ENCODE measurements at places on chromosomes 4 and X.

GRCh38 chr4:185341841-185342240 is 53.9 kb downstream of the LRP2BP start:
- no peak for DNase-seq

DNA sequence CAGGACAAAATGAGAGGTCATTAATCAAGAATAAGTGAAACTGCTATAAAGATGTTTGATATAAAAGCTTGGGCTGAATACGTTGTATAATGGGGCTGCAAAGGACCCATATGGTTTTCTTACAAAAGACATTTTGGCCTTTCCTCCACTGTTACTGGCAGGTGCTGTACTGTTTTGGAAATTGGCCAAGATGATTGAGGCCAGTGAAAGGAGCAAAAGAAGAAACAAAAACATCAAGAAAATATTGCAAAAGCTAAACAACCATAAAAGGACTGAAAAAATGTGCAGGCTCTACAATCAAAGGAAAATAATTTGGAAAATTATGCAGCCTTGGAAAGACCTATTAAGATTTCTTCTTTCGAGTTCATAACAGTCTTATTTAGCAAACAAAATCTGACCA is 222.2 kb upstream of the PPP1R2C start:
- no peak for DNase-seq

- DNase-seq, result no peak
These were observed 60.4 kb downstream of the ZFYVE28 start for GRCh38 chr4:2357821-2358745.

DNA sequence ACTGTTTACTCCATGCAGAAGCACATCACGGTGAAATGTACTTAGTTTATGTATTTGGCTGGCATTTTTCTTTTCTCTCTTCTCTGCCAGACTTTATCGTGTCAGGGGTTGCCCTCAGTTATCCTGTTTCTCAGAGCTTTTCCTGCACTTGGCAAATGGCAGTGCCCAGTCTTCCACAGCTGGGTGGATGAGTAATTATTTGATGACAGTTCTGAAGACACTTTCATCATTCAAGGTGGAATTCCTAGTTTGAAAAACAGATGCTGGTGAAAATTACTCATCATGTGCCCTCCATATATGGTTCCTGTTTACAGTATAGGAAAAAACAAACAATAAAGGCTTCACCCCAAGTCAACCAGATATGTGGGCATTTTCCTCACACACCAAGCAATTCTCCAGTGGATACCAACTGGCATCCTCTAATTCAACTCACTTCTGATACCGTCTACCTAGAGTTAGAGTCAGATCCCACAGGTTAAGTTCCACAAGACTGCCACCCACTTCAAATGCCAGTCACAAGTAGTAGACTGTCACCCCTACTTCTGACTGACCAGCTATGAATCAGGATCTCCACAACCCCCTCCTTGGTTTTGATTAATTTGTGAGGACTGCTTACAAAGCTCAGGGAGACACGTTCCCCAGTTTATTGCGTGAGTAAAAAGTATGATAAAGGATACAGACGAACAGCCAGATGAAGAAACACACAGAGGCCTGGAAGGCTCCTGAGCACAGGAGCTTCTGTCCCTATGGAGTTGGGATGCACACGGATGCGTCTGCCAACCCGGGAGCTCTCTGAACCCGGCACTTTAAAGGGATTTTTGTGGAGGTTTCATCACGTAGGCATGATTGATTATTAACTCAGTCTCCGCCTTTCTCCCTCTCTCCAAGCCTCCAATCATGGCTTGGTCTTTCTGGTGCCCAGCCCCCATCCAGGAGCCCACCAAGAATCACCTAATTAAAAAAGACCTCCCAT is 72.9 kb downstream of the CLDN34 start:
- no peak for DNase-seq

DNA sequence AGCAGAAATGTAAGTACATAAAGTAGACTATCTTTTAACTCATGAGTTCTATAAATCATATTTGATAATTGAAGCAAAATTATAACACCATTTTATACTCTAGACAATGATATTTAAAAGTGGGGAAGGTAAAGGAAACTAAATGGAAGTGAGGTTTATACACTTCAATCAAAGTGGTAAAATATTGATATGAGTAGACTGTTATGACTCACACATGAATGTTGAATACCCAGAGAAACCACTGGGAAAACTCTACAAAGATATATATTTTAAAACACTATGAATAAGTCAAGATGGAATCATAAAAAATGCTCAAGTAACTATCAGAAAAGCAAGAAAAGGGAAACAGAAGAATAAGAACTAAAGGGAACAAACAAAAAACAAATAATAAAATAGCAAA is 8.4 kb downstream of the VSIG1 start:
- no peak for DNase-seq

GRCh38 chr4:72446353-72447055 is 122.5 kb downstream of the ADAMTS3 start:
- no peak for DNase-seq

DNA sequence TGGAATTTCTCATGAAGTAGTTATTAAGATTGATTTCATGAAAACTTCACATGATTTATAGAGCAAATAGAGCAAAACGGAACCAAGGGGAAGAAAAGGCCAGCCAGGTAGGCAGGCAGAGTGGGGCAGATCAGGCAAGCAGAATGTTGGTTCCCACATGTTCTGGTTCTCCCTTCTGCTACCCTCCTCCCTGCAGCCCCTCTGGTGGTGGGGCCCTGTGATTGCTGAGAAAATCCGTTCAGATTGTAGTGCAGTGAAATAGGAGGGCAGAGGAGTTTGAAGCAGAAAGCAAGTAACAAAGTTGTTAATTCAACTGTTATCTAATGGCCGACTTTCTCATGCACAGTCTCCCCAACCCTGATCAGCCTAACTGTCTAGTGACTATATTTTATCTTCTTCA is 185.3 kb downstream of the MID1IP1 start:
- DNase-seq, result no peak

- DNase-seq, result no peak
These were observed 15.8 kb downstream of the TMEM31 start for GRCh38 chrX:103726477-103726876.

DNA sequence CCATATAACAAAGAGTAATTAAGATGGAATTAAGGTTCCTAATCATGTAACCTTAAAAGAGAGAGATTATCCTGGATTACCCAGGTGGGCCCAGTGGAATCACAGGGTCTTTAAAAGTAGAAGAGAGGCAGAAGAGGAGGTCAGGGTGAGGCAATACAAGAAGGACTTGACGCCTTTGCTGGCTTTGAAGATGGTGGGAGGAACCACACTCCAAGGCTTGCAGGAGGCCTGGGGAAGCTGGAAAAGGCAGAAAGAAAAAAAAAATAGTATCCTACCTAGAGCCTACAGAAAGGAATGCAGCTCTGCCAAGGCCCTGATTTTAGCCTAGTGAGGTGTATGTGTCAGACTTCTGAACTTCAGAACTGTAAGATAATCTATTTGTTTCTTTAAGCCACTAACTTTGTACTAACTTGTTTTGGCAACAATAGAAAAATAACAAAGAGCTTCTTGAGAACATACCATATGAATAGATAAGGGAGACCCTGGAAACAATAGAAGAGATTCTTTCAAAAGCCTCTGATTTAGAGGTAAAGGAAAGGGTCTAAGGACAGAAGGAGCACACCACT is 229.9 kb upstream of the TTC29 start:
- DNase-seq, result no peak

- DNase-seq, result no peak
These were observed 92.2 kb downstream of the DCTD start for GRCh38 chr4:182825003-182825402.

GRCh38 chr4:83646538-83647239 is 110.8 kb downstream of the GPAT3 start:
- no peak for DNase-seq

DNA sequence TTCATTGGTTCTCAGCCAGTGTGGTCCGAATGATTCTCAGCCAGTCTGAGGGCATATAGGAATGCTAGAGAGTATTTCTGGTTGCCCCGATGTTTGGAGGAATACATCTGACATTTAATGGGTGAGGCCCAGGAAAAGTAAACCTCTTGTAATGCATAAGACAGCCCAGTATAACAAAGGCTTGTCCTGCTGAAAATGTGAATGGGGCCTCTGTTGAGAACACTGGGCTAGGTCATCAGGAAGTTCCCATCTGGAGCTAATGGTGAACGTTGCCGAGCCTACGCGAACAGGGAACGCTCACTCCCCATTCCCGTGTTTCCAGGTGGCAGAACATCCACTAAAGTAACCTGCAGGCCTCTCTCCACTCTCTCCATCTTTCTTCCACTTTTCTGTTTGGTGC is 132.0 kb upstream of the CLNK start:
- no peak for DNase-seq
